ENCODE measurements at places on chromosomes 16 and 17.
A peak's percentile ranks its signal among the peaks of the same experiment; 100 is the strongest.

- no peak for DNase-seq
These were observed at the start of gene CPNE7 for GRCh38 chr16:89575247-89576152. TSS of gene CPNE7 (plus strand) at chr16:89575758. CDS start at chr16:89575898, 140 bp downstream.

DNA sequence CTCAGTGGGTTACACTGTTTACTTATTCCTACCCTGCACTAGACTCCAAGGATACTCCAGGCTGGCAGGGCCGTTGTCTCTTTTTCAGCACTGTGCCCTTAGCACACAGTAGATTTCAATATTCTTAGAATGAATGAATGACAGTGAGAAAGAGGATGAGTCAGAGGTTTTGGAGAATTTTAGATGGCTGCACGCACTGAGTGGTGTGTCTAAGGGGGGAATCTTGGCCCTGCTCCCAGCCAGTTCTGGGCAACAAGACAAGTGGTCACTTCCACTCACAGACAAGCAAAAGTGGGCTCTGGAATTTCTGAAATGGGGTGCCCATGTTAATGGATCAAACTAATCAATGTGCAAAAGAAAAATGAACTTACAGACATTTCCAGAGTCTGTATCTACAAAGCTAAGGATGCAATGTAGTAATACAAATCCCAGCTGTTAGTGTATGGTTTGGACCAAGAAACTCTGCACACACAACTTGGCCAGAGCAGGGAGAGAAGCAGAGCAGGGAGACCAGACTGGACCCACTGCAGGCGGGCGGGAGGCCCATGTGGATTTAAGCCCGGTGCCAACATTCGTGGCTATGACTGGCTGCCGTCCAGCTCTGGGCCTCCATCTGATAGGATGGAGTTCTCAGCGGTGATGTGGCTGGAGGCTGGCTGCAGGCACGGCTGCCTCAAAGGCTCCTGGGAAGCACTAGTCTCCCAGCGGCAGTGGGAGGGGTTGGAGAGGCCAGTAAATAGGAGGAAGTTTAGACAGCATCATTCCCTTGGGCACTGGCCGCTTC lies 95.6 kb upstream of the CDYL2 start:
- DNase-seq: no peak

DNA sequence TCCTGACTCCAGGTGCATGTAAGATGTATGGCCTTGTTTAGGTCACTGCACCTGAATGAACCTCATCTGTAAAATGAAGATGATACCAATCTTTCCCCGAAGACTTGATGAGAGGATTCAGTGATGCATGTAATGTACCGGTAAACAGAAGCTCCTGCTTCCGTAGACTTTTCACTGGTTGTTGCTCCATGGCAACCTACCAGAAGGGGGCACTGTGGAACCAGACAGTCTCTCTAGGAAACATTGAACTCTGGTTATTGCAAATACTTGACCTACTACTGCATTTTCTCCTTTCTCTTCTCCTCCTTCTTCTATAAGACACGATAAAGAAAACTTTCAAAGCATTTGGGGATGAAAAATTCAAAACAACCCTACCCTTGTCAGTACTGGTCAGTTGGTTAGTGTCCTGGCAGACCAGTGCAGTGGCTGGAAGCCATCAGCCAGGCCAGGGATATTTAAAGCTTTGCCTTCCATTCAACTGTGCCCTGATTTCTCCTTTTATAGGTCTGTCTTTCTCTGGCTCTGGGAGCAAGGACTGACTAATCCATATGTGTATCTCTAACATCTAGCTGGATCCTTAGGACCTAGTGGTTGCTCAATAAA lies 667.4 kb upstream of the SALL1 start:
- DNase-seq: no peak

- no peak for DNase-seq
These were observed 36.2 kb downstream of the ZFPM1 start for GRCh38 chr16:88489163-88489741.

DNA sequence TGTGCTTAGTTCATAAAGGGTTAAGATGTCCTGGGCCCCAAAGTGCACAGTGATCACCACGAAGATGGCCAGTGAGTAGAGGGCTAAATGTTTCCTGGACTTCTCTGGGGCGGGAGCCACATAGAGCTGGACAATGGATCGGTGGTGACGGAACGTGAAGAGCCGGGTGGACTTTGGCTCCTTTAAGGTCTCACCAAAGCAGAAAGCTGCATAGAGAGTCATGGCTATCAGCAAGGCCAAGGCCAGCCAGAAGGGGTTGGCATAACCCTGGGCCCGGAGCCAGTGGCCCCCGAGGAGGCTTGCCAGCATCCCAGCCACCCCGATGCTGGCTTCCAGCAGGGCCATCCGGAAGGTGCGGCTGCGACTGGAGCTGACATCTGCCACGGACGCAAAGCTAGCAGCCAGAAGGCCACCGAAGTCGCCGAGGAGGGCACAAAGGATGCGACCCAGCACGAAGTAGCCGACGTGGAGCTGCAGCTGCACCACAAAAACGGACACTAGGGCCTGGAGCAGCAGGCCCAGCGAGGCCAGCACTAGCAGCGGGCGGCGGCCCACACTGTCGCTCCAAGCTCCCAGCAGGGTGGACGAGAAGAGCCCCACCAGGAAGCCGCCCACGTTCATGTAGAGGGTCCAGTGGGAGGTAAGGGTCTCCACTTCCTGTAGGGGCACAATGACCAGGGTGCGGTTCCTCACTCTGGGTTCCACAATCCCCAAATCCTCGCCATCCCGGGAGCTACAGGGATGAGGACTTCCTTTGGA lies 1.0 kb downstream of the SLC46A1 start:
- no peak for DNase-seq

DNA sequence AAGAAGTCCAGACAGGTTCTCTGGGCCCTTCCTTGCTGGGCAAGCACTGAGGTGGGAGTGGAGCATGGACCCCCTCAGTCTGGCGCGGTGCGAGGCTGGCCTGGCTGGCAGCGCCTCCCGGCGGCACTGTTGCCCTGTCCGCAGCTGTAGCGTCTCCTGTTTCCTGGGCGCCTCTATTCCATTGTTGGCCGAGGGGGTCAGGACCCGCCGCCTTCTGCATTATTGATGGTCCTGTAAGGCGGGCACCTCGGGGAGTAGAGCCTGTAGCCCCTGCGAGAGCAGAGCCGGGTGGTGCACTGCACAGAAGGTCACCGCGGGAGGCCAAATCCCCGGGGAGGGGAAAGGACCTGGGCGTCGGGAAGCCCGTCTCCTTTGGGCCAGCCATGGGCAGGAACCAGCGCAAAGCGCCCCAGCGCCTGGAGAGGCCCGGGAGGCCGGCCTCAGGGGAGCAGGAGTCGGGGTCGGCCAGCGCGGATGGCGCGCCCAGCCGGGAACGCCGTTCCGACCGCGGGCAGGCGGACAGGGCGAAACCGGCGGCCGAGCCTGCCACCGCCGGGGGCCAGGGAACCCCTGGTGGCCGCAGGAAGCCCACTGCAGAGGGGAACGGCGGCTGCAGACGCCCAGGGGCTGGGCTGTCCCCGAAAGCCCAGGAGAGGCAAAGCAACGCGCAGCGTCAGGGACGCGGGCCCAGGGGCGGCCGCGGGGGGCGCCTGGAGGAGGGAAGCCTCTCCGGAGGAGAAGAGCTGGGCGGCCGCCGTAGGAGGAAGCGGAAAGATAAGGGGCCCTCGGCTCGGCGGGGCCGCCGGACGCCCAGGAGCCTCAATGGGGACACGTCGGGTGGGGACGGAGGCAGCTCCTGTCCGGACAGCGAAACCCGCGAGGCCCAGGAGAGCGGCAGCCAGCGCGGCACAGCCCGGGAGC lies at the start of gene MYO15B:
Gene MYO15B (plus strand): TSS at position 126 of the 921 bp plus-strand sequence. CDS start 258 bp downstream, at position 384.
- DNase-seq: peak; percentile 53

DNA sequence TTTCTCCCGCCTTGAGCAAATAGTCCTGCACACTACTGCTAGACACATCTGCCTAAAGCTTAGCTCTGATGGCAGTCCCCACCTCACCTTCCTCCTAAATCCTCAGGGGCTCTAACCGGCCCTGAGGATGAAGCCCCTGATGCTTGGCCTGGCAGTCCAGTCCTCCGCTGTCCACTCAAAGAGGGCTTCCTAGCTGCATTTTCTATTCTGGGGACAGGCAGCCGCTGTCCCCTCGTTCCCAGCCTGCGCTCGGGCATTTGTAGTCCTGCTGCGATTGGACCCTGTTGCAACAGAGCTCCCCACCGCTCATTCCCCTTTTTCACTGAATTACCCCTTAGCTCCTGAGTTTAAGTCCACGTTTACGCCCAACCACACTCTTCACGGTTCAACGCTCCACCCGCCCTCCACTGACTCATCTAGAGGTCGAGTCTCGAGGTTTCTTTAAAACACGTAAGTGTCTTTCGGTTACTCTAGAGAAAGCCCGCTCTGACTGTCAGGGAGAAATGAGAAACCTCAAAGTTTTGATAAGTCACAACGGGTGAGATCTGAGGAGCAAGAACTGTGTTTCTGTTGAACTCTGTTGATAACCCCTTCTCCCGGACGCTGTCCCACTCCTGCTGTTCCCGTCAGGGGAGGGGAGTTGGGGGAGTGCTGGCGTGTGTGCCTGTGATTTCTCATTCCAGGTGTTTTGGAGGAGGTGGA lies 4.5 kb downstream of the CCR7 start:
- DNase-seq: peak; percentile 74

DNA sequence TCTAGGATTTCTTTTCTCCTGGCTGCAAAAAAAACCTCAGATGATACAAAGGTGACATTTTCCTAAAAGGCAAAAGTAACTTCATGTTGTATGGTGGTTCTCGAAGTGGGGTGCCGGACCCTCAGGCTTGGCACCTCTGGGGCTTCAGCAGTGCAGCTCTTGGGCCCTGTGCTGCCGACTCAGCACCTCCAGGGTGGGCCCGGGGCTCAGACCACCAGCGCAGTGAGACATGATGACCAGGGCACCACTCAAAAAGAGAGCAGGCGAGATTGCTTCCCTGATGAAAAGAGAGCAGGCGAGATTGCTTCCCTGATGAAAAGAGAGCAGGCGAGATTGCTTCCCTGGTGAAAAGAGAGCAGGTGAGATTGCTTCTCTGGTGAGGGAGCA lies 98.7 kb upstream of the ZNF750 start:
- DNase-seq: no peak

GRCh38 chr17:708132-708531 lies 6.5 kb downstream of the VPS53 start:
- no peak for DNase-seq

- no peak for DNase-seq
These were observed 14.3 kb downstream of the ZNF319 start for GRCh38 chr16:57986196-57986595.

- DNase-seq: no peak
These were observed 9.0 kb upstream of the CXCL16 start for GRCh38 chr17:4748686-4749085.

GRCh38 chr17:40113907-40114245 lies 7.9 kb upstream of the MSL1 start:
- DNase-seq: no peak

- DNase-seq: no peak
These were observed 77.0 kb downstream of the MRC2 start for GRCh38 chr17:62704381-62704971.

DNA sequence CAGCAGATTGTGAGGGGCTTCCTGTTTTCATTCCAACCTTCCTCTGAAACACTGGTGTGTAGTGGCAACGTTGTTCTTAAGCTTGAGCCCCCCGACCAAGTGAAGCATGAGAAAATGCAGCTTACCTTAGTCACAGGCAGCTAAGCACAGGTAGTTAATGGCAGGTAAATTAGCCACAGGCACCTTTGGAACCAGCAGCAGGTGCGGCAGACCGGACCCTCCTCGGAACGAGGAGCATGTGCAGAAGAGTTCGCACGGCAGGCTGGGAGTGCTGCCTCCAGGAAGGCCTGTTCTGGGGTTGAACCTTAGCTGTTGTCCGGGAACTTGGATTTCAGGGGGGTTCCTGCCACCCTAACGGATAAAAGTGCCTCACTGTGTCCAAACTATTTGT lies 7.2 kb upstream of the IRF8 start:
- no peak for DNase-seq

GRCh38 chr16:27389272-27389961 lies 12.6 kb upstream of the IL21R start:
- no peak for DNase-seq

DNA sequence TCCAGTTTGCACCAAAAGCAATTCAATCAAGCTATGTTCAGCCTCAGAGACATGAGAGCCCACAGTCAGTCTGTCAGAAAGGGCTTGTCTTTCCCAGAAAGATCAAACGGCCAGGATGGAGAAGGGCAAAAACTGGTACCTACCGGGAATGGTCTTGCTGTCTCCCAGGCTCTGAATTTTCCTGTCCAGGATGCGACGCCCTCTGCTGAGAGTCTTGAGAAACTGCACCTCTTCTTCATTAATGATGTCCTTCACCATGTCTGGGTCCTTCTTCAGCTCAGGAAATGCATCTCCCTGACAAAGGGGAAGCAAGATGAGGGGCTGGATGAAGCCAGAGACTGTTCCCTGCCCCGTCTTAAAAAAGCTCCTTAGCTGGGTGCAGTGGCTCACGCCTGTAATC lies 15.8 kb upstream of the EXOSC6 start:
- no peak for DNase-seq

DNA sequence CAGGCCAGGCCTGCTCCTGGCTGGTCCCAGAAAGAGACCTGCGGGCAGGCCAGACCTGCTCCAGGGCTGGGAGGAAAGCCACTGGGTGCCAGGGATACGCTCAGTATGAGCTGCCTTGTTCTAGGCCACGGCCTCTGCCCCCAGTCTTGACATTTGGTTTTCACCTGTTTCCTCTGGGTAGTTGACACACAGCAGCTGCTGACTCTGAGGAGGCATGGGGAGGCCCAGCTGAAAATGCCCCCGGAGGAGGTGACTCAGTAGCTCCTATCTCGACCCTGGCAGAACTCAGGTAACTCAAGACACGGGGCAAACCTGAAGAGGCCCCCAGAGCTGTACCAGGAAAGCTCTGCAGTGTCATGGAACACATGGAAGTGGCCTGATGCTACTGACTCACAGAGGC lies 13.9 kb upstream of the ADGRG1 start:
- DNase-seq: no peak

DNA sequence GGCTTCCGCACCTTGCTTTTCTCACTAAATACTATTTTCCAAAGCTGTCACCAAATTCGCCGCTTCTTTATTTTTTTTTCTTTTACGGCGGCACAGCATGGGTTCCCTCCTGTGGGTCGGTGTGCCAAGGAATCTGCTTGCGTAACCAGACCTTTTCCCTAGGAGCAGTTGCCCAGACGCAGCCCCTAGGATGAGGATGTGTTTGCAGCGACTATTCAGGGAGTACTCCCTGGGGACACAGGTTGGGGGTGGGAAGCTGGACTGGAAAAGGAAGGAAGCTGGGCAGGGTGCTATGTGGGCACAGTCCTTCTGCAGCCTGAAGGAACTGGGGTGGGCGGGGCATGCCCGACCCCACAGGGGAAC lies 49.0 kb upstream of the ZCCHC14 start:
- DNase-seq: no peak

GRCh38 chr17:67879662-67880061 lies 54.4 kb downstream of the BPTF start:
- no peak for DNase-seq

DNA sequence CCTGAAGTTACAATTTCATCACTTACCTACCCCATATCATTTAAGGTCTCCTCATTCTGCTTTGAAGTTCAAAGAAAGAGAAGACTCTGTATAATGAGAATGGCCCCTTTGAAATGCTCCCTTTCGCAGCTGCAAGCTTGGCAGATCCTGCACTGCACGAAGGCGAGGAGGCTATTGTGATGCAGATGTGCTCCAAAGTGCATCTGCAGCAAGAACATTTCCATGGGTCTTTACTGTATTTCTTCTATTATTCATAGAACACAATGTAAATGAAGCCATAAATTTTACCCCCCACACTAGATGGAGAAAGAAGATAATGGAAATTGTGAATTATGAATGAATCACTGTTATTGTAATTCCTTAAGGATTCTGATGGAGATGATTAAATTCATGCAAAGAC lies 178.7 kb downstream of the CHD9NB start:
- DNase-seq: no peak

- peak; percentile 44 for DNase-seq
These were observed 2.3 kb upstream of the PHF12 start for GRCh38 chr17:28953444-28954118.

Measured in activated CD4-positive, alpha-beta T cell treated with anti-CD3 and anti-CD28 coated beads, Interleukin-2, amount 50 U/mL, for 1 hour (primary cell).